ENCODE measurements at places on chromosomes 4 and X.

- no peak for DNase-seq
These were observed 15.6 kb upstream of the CLDN24 start for GRCh38 chr4:183337833-183338232.

GRCh38 chr4:150173432-150173861, 95.2 kb downstream of the DCLK2 start:
- DNase-seq: no peak

DNA sequence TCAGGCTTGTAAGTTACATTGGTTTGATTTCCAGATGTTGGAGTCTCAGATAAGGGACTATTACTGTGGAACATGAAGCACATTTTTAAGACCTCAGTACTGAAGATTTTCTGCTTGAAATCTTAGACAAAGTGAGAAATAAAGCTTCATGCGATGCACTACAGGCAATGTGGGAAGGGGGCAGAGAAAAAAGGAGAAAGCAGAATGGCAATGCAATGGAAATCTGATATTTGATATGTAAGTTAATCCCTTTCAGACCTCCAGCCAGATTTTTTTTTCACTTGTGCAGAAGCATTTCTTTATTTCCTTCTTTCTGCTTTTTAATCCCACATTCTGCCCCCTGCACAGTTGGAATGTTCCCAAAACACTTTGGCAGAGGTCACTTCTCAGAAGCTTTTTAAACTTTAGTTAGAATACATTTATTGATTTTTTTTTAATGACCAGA, 174.3 kb downstream of the ADGRL3 start:
- no peak for DNase-seq

DNA sequence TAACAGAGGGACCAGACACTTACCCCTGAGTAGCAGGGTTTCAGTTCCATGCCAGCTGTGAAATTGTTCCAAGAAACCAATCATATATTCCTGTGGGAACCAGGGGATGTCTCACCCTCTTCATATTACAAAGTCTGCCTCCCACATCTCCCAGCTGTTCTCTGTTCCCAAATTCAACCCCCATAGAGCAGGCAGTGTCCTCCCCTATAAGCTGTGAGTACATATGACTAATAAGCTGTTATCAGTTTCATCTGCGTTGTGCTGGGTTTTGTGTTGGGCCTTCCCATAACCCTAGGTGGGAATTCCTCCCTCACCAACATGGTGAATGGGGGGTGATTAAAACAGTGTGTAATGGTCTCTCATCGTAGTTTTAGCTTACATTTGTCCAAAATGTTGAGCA, 41.0 kb downstream of the CEP44 start:
- DNase-seq: no peak

- no peak for DNase-seq
These were observed 319.1 kb downstream of the C4orf33 start for GRCh38 chr4:129415004-129415403.

- no peak for DNase-seq
These were observed 22.9 kb downstream of the SH3TC1 start for GRCh38 chr4:8221985-8222384.

DNA sequence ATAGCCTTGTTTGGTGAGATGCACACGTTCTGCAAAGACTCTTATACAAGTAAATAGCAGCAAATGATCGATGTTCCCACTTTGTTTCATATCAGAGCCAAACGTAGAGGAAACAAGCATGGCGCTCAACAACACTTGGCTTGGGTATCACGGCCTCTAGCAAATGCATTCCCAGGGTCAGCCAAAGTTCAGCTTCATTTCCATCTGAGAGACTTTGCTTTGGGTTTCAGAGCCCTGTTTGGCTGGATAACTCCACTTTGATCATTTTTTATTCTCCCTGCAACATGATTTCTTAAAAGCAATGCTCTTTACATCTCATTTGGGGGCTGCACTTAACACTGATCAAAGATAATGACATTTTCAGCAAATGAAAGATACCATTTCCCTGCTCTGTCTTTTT, 199.2 kb upstream of the FAM9B start:
- DNase-seq: no peak

GRCh38 chr4:163592212-163592611, 97.7 kb downstream of the TMA16 start:
- no peak for DNase-seq

GRCh38 chr4:41652971-41653370, 95.6 kb downstream of the PHOX2B start:
- no peak for DNase-seq

- DNase-seq: no peak
These were observed 83.2 kb downstream of the GALNTL6 start for GRCh38 chr4:171896426-171896825.

DNA sequence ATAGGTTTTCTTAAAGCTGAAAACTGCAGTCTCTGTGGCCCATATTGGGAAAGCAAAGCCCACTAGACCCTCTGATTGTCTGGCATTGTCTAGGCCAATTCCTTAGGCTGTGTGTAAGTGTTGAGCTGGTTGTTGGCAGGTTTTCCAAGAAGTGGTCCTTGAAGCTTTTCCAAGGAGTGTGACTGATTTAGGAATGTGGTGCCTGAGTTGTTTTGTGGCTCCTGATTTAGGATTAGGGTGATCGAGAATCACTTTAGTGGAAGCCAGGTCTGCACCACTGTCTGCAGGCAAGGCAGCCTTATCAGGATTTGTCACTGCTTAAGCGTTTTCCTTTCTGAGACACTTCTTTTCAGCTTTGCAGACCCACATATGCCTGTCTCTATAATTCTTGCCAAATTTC, 339.0 kb upstream of the DDX53 start:
- no peak for DNase-seq

GRCh38 chr4:143375326-143376073, 38.8 kb downstream of the GAB1 start:
- DNase-seq: no peak

- DNase-seq: no peak
These were observed 271.2 kb upstream of the SMIM31 start for GRCh38 chr4:164482758-164483157.

DNA sequence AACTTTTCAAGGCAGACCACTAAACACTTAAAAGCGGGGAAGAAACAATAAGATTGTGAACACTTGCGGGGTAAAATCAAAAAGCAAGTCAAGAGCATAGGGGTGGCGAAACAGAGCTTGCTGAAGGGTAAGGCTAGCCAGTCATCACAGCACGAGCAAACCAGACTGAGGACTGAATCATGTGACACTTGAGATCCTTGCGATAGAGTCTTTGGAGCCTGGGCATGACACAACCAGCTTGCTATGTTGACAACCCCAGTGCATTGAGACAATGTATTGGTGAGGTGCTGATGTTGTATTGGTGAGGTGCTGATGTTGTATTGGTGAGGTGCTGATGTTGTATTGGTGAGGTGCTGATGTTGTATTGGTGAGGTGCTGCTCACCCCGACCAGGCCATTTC, 72.3 kb downstream of the SLIT2 start:
- DNase-seq: no peak

DNA sequence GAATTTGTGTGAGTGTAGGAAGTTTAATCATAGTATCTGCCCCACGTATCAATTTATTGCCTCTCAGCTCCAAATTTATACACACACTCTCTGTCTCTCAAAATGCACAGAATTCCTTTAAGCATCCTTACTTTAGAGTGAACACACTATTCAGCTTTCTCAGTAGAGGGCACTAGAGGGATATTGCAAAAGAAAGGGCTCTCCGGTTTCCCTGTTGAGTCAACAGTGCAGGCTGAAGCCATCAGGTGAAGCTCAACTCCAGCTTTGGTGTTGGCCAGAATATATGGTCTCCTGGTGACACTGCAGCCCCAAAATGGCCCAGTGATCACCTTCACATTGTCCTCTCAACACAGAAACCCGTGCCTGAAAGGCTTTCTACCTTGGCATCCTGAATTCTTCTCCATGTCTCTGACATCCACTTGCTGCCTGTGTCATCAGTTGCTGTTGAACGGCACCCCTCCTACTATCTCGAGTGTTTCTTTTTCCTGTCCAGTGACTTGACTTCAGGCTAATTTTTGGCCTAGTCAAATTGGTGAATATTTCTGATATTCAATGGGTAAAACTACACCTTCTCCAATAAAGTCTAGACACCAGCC, 670.5 kb downstream of the GABRG1 start:
- no peak for DNase-seq

DNA sequence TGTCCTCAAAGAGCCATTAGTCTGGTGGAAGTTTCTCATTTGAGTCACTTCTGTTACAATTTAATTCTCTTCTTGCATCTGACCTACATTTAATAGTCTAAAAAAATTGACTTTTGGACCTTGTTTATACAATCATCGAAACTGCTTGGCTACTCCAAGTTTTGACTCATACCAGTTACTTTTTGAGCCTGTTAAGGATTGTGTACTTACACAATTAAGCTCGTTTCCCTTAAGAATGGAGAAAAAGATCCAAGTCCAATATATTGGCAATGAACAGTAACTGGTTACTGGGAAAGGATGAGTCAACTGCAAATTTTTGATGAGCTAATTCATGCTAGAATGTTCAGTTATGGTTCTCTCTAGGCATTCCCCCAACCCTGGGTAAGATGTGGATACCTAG, 58.2 kb downstream of the DCX start:
- no peak for DNase-seq

GRCh38 chr4:48247142-48247877, 22.3 kb downstream of the TEC start:
- no peak for DNase-seq

GRCh38 chr4:145735827-145736226, 55.9 kb downstream of the C4orf51 start:
- no peak for DNase-seq

GRCh38 chr4:48340276-48340964, 909 bp upstream of the SLAIN2 start:
- DNase-seq: no peak

- no peak for DNase-seq
These were observed 116.1 kb downstream of the MAPK10 start for GRCh38 chr4:86243750-86244149.

DNA sequence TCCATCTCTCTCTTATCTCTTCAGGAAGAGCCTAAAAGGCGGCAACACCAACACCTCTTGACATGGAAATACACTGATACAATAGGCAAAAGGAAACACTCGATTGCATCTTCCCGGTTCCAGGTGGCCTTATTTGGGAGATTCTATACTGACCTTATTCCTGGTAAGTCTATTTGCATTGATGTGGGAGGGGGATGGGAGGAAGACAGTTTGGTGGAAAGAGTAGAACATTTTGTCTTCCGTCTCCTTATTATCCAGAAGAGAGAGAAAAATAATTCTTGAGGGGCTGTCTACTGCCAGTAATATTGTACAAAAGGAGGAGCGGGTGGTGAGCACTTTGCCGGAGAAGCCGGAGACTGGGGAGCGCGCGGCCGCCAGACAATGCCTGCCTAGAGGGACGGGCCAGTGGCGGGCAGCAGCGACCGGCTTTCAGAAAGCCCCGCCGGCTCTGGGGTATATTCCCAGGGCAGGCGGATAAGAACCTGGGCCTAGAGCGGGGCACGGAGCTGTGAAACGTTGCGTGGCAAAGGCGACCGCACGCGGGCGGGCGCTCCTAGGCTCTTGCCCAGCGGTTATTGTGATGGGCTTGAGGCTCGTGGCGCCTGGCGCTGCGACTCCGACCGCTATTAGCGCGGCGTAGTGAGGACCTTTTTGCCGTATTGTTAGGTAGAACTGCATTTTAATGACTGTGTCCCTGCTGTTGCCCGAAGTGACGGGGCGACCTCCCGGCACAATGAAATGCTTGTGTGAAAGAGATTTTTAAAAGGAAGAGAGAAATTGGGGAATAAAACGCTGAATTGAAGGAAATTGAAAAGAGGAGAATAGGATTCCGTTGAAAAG, 518 bp downstream of the PRDM8 start:
- no peak for DNase-seq

DNA sequence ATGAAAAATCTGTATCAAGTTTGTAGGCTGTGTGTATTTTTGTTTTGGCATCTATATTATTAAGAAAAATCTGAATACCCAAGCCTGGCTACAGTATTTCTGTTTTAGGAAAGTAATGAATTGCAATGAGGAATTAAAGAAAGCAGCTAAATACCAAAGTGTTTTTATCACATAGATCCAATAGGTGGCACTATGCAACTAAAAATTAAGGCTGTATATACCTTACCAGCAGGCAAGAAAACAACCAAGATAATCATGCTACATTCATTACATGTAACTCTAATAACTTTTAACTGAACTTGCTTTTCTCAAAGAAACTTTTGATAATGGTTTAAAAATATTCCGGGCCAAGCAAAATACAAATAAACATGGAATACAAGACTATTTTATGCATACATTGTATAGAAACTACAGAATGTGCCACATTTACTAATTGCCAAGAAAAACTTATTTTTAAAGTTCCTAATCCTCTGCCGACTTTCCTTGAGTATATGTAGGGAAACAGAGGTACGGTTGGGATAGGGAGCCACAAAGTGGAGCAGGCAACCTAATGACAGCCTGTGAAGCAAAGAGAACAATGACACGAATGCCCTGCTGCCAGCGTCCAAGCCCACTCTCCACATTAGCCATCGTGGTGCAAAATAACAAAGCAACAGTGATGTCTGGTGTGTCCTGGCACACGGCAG, 63.7 kb downstream of the SEC24D start:
- DNase-seq: no peak

DNA sequence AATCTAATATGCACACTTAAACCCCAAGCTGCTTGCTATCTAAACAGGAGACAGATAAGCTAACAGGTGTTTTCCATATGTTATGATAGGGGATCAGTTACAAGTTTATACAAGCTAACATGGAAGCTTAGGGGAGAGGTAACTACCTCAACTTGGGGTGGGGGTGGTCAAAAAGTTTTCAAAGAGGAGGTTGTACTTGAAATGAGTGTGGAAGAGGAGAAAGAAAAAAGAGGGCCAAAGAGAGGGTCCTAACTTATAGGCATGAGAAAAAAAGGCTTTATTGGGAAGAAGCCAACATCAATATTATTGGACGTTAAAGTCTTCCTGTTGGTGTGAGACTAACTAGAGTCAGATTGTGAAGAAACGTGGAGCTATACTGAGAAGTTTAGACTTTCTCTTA, 205.9 kb downstream of the NDST4 start:
- no peak for DNase-seq

GRCh38 chr4:104416725-104417356, 77.9 kb downstream of the CXXC4 start:
- DNase-seq: no peak

GRCh38 chr4:153082322-153083301, 121.6 kb upstream of the TRIM2 start:
- no peak for DNase-seq

DNA sequence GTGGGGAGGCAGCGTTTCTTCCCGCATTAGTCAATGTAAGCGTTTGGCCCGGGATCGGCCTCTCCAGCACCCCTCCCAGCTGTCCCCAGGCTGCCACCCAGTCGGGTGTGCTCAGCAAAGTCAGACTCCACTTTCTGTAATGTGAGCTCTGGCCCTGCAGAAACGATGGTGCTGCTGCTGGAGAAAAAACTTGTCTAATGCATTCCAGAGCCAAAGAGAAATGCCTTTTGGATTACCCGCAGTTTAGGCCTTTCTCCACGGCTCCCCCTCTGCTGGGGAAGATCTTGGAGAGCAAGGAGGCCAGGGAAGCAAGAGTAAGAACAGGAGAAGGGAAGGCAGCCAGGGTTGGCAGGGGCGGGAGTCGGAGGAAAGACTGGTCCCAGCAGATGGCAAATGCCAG, 55.2 kb downstream of the ELF4 start:
- no peak for DNase-seq
